ENCODE measurements at places on chromosomes 1 and 21. TPM values are rescaled to one million over a fixed set of nuclear protein-coding genes. Genes with fewer than 3 reads are reported as not detected.

The ATF6 gene
- 13.0 TPM for total RNA-seq

- no peak for DNase-seq
These were observed 6.1 kb downstream of the NPPA start for GRCh38 chr1:11841245-11842153.

DNA sequence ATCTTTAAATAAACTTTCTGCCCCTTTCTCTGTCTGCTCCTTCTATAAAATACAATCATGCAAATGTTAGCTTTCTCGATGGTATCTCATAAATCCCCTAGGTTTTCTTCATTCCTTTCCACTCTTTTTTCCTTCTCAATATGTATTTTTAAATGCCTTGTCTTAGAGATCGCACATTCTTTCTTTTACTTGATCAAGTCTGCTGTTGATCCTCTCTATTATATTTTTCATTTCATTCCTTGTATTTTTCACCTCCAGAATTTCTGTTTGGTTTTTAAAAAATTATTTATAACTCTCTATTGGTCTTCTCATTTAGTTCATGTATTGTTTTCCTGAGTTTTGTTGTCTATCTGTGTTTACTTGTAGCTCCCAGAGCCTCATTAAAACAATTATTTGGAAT lies 36.0 kb downstream of the TNFSF4 start:
- no peak for DNase-seq

DNA sequence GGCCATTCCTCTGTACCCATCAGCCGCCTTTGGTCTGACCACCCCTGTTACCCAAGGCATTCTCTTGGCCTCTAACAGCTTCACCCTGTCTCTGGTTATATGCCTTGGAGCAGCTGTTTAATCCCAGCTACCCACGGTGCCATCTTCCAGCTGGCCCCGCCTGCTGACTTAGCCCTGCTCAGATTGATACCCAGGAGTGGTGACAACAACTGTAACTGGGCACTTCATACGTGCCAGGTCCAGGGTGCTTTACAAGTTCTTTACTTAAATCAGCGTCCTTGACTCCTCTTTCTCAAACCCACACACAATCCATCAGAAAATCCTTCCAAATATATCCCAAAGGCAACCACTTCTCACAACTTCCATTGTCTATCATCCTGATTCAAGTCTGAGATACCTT lies 37.2 kb upstream of the HMGB4 start:
- DNase-seq, result no peak

DNA sequence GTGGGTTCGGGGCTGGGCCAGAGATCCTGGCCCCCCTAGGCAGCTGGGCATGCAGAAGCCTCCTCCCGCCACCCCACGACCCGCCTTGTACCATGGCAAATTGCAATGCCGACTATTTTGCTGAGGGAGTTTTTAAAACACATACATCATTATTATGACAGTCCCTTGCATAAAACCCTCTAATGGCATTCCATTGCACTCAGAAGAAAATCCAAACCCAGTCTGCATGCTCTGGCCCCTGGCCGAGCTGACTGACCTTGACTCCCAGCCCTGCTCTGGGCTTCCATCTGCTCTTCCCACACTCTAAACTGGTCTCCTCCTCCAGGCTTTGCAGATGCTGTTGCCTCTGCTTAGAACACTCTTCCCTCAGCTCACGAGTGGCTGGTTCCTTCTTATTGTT lies 28.0 kb downstream of the PADI2 start:
- no peak for DNase-seq

The FMOD gene
- total RNA-seq, result 11.2 TPM

DNA sequence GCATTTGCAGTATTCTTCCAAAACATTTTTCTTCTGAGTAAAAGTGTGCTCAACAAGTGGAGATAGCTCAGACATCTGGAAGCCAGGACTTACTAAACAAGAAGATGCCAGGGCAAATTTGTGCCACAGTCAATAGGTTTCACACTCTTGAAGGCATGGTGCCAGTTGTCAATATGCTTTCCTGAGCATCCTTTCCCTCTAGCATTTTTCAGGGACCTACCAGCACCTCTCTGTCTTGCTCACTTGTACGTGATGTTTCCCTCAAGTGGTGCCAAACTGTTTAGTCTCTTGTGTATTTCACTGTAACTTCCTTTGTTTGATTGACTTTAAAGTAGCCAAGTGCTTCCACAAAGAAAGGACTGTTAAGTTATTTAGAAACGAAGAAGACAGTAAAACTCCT lies 194.0 kb upstream of the SGIP1 start:
- DNase-seq, result no peak

DNA sequence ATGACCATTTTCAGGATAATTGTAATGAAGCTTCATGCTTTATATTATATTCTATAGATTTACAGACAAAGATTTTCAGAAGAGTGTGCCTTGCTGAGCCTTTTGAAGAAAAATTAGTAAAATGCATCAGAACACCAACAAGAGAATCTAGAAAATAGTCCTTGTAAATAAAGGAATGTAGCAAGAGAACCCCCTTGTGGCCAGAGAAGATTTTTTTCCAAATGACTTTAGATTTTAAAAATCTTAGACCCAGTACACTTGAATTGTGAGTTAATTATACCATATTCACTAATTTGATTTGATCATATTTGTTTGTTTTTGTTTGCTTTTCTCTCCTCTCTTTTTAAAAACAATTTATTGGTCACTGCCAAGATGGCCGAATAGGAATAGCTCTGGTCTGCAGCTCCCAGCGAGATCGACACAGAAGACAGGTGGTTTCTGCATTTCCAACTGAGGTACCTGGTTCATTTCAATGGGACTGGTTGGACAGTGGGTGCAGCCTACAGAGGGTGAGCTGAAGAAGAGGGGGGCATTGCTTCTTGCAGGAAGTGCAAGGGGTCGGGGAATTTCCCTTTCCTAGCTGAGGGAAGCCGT lies 12.8 kb upstream of the IFI44L start:
- no peak for DNase-seq

DNA sequence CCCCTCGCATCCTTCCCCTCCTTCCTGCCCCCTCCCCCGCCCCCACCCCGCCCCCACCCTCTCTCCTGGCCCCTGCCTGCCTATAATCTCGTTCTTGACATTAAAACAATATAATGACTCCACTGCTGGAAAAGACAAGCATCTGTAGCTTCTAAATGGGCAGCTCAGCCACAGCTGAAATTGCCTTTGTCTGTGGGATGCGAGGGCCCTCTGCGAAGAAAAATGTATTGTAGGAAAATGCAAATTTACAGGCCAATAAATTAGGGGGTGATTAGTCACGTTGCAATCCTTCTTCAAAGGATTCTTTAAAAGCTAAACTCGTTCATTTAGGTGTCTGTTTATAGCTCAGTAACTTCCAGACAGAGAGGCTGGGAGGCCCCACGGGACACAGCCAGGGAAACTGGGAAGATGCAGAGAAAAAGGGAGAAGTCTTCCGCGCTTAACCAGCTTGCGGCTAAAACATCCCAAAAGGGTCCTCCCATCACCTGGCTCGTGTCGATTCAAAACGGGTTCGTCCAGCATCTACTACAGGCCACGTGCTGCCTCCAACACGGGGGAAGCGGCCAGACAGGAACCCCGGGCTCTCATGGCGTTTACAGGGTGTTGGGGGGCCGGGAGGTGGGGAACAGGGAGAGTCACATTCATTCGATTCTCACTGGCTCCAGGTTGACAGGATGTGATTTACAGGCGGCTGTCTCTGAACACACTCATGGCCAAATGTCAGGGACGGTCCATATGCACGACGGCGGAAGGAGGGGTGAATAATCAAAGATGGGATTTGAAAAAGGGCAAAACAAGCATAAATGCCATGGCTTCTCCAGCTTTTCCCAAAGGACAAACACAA lies 100.5 kb upstream of the ZBTB40 start:
- DNase-seq, result no peak

DNA sequence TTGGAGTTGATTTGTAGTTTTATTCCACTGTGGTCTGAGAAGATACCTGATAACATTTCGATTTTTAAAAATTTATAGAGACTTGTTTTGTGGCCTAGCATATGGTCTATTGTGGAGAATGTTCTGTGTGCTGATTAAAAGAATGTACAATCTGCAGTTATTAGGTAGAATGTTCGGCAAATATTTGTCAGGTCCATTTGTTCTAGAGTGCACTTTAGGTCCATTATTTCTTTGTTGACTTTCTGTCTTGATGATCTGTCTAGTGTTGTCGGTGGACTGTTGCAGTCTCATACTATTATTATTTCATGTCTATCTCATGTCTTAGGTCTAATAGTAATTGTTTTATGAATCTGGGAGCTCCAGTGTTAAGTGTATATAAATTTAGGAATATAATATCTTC lies 116.8 kb downstream of the NME7 start:
- no peak for DNase-seq

The NBPF9 gene
- total RNA-seq, result 4.1 TPM

The TSTD1 gene
- 13.4 TPM for total RNA-seq

- DNase-seq, result no peak
These were observed 96.3 kb upstream of the RALGPS2 start for GRCh38 chr1:178628637-178629251.

DNA sequence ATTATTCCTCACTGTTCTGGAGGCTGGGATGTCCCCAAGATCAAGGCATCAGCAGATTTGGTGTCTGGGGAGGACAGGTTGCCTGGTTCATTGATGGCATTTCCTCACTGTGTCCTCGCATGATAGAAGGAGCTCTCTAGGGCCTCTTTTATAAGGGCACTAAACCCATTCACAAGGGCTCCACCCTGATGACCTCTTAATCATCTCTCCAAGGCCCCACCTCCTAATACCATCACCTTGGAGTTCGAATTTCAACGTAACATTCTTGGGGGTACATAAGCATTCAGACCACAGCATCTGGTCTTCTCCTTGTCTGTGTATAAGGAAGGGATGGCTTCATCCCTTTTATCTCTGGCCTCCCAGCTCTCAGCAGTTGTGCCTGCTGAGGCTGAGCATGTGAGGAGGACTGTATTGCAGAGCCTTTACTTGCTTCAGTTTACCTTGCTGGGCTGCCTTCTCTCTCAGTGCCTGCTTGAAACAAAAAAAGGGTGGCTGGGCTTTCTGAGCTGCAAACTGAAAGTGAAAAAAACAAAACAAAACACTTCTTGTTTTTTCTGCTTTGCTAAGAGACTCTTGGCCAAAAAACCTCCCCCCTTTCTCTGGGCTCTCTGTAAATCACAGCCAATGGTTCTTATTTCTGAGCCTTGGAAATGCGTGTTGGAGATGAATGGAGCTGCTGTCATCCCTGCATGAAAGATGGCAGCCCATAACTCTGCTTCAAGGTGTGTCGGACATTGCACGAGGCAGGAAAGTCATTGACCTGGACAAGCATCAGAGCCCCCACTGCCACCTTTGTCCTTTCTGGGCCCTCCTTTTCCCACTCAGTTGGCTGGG lies 75.8 kb downstream of the RHOU start:
- DNase-seq, result no peak

GRCh38 chr21:41018431-41018830 lies 149.5 kb upstream of the BACE2 start:
- DNase-seq, result no peak

- DNase-seq, result no peak
These were observed 15.0 kb downstream of the PCAT6 start for GRCh38 chr1:202825748-202826147.

- no peak for DNase-seq
These were observed 55.6 kb downstream of the NKAIN1 start for GRCh38 chr1:31183927-31184554.

The OLFML2B gene
- 3.4 TPM for total RNA-seq

GRCh38 chr1:187692799-187693198 lies 864.0 kb downstream of the PLA2G4A start:
- DNase-seq, result no peak

The TRAF3IP3 gene
- total RNA-seq, result 1.2 TPM

- no peak for DNase-seq
These were observed 350.2 kb downstream of the SMYD3 start for GRCh38 chr1:246156847-246157246.

The PTPRC gene
- 7.5 TPM for total RNA-seq

The ALPL gene
- total RNA-seq, result 10.2 TPM

DNA sequence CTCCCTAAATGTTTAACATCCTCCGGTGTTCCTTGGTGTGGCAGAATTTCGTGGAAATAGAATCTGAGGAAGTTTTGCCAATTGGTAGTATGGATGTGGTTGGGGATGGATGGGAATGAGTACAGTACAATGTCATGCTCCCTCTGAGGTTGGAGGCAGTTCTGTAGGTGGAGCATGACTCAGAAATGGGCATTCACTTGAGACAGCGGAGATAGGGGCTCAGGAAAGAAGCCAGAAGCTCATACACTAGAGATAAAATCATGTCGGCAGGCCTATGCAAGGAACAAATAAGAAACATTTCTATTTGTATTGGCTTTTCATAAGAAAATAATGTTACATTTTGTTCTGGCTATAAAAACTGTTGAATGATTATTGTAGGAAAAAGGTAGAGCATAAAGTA lies 196.0 kb downstream of the URB2 start:
- no peak for DNase-seq

- DNase-seq, result peak; percentile 25
These were observed 97.4 kb downstream of the MIS18A start for GRCh38 chr21:32181457-32181856.

DNA sequence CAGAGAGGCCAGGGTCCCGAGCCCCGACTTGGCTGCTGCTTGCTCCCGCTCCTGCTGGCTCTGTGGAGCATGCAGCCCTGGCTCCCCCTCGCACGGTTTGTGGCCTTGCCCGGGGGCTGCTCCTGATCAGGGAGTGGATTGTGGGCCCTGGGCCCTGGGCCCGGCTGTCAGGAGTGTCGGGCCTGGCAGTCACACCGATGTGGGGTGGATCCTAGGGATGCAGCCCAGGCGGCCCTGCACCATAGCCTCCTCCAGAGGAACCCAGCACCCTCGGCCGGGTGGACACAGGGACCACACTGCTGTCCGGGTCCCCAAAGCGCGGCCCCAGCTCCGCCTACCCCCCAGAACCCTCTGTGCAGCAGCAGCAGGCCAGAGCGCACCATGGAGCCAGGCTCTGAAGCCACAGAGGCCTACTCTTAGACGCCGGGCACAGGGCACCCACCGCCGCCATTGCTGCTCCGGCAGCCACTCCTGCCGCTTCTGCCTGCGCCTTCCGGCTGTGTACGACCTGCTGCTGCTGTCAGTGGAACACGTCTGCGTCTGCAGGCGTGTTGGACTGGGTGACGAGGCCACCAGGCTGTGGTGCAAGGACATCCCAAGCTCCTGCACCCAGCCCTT lies 9.4 kb downstream of the SLX9 start:
- DNase-seq, result peak; percentile 19

- DNase-seq, result no peak
These were observed 68.3 kb upstream of the CASZ1 start for GRCh38 chr1:10864776-10865175.

The OR2L3 gene
- total RNA-seq, result not detected

Data from left ventricle myocardium inferior (tissue), 1 donor.